ENCODE measurements at places on chromosomes 12 and 14.

GRCh38 chr14:90850487-90850886 lies 34.3 kb upstream of the TTC7B start:
- no peak for DNase-seq

- no peak for DNase-seq
Measured at GRCh38 chr12:56229082-56229481, 769 bp upstream of the SLC39A5 start.

GRCh38 chr14:70061108-70061507 lies 127.6 kb downstream of the SLC8A3 start:
- no peak for DNase-seq

- DNase-seq = no peak
Measured at GRCh38 chr12:63941166-63941800, 96.8 kb downstream of the SRGAP1 start.

- DNase-seq = no peak
Measured at GRCh38 chr12:48366131-48366530, 15.4 kb upstream of the ZNF641 start.

GRCh38 chr14:51079085-51079484 lies 15.8 kb downstream of the TRIM9 start:
- DNase-seq = no peak
